ENCODE measurements at places on chromosomes 7 and 10.

- DNase-seq: peak; percentile 59
Measured at GRCh38 chr10:3192856-3193635, 20.5 kb upstream of the PITRM1 start.

DNA sequence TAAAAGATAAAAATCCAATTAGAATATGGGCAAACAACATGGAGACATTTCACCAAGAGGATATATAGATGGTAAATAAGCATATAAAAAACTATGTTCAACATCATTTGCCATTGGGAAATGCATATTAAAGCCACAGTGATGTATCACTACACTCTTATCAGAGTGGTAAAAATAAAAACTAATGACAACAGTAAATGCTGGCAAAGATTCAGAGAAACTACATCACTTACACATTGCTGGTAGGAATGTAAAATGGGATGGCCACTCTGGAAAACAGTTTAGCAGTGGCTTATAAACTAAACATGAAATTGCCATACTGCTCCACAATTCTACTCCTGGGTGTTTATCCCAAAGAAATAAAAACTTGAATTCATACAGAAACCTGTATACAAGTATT lies 59.2 kb downstream of the CROT start:
- no peak for DNase-seq

DNA sequence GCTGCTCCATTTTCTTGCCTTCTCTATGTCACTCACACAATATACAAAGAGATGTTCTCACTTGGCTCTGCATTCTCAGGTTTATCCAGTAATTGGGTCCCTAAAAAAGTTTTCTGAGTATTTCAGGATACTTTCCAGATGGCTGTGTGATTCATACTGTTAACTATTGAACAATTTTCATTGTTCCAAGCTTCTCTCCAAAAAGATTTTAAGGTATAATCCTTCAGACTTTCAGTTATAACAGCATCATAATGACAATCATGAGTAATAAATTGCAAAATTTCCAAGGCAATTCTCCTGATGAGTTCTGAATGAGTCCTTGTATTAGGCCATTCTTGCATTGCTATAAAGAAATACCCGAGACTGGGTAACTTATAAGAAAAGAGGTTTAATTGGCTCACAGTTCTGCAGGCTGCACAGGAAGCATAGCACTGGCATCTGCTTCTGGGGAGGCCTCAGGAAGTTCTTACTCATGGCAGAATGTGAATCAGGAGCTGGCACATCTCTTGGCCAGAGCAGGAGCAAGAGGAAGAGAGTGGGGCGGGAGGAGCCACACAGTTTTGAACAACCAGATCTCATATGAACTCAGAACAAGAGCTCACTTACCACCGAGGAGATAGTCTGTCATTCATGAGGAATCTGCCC lies 148.1 kb downstream of the SLC16A9 start:
- no peak for DNase-seq

DNA sequence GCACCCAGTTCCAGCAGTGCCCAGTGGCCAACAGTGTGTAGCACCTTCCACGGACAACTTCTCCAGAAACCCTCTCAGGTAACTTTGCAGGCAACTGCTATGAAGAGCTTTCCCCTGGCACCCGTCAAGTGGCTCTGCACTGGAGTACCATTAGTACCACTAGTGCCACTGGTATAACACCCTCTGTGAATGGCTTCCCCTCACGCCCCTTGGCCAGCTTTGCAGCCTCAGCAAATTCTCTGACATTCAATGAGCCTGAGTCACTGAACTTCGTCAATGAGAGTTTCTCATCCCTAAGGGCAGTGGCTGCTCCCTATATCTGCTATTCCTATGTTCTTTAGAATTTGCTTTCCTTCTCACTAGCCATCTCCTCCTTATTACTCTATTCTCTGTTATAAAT lies 7.6 kb upstream of the HERPUD2 start:
- DNase-seq: no peak

- no peak for DNase-seq
Measured at GRCh38 chr7:48887500-48887899, 36.8 kb upstream of the CDC14C start.

- DNase-seq: no peak
Measured at GRCh38 chr10:11700539-11700938, 41.6 kb upstream of the ECHDC3 start.

DNA sequence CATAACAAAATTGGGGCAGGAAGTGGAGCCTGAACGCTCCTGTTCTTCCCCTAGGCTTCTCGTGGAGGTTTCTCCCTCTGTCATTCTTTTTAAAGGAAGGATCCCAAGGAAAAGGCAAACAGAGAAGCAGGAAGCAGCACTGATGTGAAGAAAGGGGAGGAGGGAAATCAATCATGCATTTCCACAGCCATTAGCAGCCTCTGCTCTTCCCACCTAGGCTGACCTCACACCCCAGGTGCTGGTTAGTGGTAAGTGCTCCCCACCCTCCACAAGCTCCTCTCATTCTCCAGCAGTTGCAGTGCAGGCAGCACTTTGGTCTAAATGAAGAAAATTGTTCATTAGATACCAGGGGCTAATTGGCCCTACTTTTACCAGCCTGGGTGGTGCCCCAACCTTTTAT lies 2.6 kb downstream of the CRHR2 start:
- no peak for DNase-seq

DNA sequence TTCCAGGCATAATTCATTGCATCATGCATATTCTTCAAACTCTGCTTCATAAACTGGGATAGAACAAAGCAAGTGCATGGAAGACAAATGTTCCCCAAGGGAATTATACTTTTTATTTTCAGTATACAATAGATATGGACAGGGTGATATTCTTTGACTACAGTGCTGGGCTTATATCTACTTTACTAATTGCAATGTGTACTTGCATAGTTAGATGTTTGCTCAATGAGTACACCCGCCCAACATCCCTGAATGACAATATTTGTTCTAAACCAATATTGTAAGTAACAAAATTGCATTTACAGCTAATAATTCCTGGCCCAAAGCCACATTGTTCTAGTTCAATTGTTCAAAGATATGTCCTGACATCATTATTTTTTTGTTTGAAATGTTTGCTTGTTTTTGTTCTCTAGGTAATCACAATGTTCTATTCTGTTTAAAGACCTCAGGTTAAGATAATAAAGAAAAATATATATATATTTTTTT lies 171.4 kb downstream of the PTN start:
- DNase-seq: no peak

DNA sequence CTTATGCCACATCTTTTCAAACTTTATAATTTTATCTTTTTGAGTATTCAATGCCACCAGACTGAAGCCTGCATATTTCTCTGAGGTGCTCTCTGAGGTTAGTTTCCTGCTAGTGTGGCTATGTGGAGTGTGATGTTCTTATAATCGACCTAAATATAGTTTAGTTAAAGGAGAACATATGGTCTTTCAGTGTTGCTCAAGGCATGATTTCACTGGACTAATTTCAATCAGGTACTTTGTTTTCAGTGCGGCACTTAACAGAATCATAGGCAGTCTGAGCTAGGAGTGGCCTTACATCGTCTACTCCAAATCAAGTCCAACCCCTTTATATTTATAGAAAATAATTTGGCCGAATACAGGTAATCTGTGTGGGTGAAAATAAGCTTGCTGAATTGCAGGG lies 134.2 kb downstream of the NXPH1 start:
- no peak for DNase-seq

- DNase-seq: peak; percentile 85
Measured at GRCh38 chr7:25069900-25070443, 55.1 kb downstream of the CYCS start.

GRCh38 chr10:71850021-71850742 lies 869 bp downstream of the PSAP start:
- DNase-seq: no peak

GRCh38 chr10:59433720-59434428 lies 71.5 kb upstream of the FAM13C start:
- DNase-seq: no peak

DNA sequence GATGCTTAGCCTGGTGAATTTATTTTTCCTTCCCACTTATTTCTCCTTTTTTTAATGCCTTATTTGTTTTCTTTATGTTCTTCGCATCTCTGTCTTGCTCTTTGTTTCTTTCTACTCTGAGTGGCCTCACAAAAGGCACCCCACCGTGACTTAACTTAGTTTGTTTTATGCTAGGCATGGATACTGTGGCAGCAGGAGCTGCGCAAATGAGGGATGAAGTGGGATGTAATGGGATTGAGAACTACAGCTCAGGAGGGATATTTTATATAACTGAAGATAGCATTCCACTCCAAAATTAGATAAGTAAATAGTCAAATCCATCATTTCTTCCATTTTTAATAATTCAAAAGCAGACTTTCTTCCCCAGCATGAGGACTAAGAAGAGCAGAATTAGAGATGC lies 1.7 kb upstream of the CACNA2D1 start:
- DNase-seq: no peak

DNA sequence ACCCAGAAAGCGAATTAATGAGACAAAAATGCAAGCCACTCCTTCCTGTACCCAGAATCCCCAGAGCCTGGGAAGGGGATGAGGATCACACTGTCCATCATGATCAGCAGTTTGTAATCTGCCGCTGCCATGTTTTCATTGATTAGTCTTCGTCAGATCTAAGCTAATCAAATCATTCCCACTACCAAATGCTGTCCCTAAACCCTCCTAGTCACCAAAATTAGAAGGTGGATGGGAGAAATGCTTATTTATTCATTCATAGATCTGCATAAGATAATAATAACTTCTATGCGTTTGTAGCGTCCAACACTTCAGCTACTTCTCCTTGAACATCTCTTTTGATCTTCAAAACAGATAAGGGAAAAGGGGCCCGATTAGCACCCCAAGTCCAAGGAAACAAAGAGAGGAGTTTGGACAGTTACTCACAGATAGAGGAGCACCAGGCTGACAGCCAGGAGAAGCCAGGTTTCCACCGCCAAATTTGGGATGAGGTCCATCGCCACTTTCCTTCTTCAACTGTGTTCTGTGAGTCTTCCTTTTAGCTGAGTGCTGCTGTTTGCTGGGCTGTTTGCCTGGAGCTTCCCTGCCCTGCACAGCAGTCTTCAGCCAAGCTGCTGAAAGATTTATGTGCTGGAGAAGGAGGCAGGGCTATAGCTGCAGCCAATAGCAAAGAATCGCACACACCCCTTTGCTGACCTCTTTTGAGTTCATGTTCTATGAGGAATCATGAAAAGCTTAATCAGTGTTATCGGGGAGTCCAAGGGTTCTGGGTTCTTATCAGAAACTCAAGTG lies at the start of gene CYP3A5:
CYP3A5 (minus strand) TSS at position 597 of the 792 bp plus-strand sequence; CDS start at position 497, 100 bp downstream.
- DNase-seq: no peak

- DNase-seq: no peak
Measured at GRCh38 chr7:150408393-150409299, 29.5 kb downstream of the ZNF775 start.

DNA sequence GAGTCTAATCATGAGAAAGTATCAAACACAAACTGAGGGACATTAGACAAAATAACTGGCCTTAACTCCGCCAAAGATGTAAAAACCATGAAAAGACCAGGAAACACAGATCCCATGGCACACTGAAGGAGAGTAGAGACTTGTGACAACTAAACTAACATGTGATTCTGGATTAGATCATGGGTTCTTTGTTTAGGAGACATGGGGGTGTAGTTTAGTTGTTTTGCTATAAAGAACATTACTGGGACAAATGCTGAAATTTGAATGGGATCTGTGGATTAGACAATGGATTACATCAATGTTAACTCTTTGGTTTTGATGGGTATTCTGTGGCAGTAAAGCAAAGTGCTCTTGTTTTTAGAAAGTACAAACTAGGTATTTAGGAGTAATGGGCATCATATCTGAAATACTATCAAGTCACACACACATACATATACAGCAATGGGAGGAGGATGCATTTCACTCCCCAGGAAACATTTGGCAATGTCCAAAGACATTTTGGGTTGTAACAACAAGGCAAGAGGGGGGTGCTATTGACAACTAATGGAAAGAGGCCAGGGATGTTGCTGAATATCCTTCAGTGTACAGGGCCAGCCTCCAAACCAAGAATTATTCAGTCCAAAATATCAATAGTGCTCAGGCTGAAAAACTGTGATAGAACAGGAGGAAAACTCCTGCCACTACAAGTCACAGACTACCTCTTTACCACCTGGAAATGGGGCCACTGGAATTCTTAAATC lies 32.4 kb downstream of the WAPL start:
- DNase-seq: no peak

GRCh38 chr10:112826018-112826697 lies 123.9 kb upstream of the TCF7L2 start:
- no peak for DNase-seq

- no peak for DNase-seq
Measured at GRCh38 chr7:148436571-148436970, 154.0 kb upstream of the C7orf33 start.

DNA sequence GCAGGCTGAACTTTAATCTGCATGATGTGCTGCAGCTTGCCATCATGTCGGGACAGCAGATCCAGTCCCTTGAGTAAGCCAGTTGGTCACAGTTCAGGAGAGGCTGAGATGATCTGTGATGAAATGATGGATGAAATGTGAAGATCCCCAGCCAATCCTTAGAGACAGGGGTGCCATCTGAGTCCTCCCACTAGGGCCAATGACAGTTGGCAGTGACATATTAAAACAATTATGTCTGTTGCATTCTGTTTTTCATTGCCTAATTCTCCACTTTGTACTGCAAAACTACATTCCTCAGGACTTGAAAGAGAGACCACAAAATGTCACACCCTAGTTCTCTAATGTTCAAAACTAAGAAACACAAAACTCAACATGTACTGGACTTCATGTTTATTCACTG lies 66.3 kb upstream of the CAV2 start:
- no peak for DNase-seq

- DNase-seq: no peak
Measured at GRCh38 chr10:97336942-97337831, 2.7 kb upstream of the FRAT2 start.

DNA sequence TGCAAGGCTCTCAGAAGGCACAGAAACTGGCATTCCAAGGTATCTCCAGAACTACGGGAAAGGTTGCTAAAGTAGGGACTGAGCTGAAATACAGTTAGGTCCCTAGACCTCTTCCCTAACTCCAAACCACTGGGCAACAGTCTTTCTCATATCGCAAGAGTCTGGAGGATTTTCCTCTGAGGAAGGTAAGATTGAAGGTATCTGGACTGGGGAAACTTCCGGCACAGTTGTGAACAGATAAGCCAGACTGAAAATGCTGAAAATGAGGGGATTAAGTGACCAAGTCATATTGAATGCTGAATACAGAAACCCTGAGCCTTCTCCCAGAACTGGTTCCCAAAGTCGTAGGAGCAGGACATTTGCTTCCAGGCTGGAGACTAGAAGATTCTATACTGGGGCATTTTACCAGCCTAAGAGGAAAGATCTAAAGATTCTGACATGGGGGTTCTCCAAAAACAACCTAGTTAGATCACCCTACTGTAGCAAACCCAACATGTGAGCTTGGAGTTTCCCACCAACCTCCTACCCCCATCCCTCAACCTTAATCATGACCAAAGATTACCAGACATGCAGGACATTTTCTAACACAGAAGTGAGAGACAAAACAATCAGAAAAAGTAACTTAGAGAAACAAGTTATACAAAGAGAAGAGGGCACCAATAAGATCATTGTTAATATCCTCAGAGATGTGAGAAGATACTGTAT lies 2.8 kb upstream of the PRRT4 start:
- DNase-seq: no peak

GRCh38 chr10:11144626-11145494 lies 127.2 kb downstream of the CELF2 start:
- DNase-seq: no peak
